T-cell (primary cell): ENCODE measurements at places on chromosomes 6 and 20.

DNA sequence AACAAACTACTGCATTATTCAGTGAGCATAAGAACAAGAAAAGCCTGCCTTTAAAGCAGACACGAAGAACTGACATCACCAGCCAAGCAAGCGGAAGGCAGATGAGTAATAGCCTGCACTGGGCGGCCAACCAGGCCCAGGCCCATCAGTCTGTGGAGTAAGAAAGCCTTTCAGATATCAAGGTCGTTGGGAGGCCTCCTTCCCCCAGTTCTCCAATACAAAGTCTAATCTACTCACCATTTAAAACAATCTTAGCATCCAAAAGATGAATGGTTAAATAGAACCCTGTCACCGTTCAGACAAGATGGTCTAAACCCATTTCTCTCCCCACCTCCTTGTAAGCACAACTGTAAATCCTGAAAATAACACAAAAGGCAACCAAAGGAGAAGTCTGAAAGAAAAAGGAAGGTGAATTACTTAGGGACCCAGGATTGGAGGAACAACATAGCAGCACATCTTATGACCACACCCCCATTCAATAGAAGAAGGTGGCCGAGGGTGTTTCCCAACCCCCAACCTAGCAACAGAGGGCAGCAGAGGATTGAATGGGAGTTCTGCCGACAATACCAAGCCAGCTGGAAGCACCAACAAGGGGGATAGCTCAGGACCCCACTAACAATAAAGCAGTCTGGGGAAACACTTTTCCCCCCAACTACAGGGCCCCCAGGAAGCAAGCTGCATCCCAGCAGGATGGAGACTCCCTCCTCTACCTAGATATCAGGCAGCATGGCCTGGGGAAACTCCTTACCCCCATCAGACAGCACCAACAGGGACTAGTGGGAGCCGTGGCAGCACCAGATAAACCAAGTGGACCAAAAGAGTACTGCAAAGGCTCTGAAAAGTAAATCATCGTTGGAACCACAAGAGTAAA, 67.9 kb downstream of the ZHX3 start:
- no peak for DNase-seq

DNA sequence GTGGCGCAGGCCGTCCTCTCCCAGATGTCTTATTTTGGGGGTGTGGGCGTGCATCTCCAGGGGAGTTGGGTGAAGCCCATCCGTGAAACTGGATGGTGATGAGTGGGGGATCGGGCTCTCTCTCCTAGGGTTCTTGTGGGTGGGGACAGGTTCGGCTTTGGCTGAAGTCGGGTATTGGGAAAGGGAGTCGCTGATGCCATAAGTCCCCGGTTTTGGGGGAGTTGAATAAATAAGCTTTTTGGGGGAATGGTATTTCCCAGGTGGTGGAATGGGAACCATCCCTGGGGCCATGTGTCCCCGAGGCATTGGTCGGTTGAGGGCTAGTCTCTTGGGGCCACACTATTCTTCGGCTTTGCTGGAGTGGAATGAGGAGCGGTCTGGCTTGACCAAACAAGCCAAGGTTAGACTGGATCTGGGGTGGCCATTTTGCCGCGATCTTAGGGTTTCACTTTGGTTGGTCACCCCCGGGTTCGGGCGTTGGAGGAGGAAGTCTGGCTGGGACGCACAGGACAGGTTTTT, 481 bp downstream of the ZNF133 start:
- DNase-seq, result no peak

GRCh38 chr6:7974938-7975763, 64.6 kb upstream of the TXNDC5 start:
- DNase-seq, result no peak

DNA sequence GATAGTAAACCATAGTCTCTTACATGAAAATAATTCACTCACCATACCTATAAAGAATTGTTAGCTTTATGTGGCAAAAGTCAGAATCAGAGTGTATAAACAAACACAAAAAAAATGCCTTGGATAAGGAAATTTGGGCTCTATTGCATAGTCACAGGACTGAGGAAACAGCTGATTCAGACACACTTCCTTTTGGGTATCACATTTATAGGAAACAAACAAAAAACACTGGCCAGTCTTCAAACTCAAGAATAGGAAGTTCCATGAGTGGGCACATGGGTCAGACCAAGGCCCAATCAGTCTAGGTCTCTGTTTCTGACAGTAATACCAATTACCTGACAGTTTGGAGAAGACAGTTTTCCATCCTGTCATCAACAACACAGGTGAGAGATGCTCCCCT, 8.0 kb downstream of the SLC18B1 start:
- no peak for DNase-seq

- DNase-seq, result no peak
Observed at GRCh38 chr6:13413900-13414555, 73.4 kb downstream of the GFOD1 start.

- DNase-seq, result no peak
Observed at GRCh38 chr6:155115893-155116570, 120.9 kb downstream of the TIAM2 start.

DNA sequence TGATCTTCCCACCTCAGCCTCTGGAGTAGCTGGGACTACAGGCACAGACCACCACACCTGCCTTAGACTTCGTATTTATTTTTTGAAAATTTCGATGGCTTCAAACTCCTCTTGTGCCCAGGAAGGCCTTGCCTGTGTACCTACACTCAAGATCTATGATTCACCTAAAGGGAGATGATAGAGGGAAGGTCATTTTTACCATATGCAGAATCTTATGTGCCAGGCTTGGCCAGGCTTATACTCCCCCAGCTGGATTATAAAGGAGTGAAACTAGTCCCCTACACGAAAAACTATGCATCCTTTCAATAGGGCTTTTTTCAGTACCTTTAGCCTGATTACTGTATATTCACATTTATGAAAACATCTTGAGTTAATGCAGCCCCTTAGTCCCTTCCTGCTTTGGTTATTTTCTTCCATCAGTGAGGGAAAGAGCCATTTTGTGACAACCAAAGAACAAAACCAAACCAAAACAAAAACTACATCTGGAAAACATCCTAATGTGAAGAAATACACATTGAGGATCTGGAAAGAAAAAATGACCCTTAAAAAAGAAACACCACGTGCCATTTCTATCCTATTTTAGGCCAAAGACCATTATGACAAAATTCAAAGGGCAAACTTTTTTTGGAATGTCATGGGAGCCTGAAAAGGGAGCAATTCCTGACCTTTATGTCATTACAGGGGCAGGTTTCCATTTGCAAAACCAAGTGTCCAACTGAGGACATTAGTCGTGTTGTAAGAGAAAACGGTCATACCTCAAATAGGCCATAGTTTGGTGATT, 34.7 kb downstream of the RIPOR2 start:
- DNase-seq, result no peak

DNA sequence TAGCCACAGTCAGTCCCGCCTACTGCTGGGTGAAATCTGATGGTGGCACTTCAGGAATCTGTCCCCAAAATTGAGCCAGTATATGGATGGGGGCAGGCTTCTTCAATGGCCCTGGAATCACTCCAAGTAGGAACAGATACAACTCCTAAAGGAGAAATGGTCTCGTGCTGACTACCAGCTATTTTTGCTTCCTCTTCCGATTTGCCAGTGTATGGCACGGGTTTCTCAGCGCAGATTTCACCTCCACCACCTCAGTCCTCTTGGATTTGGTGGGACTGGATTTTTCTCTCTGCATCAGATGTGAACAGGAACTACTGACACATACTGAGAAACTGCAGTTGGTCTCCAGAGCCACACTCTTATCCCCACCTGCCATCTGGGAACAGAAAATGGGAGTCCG, 27.2 kb downstream of the PNPLA1 start:
- DNase-seq, result no peak

DNA sequence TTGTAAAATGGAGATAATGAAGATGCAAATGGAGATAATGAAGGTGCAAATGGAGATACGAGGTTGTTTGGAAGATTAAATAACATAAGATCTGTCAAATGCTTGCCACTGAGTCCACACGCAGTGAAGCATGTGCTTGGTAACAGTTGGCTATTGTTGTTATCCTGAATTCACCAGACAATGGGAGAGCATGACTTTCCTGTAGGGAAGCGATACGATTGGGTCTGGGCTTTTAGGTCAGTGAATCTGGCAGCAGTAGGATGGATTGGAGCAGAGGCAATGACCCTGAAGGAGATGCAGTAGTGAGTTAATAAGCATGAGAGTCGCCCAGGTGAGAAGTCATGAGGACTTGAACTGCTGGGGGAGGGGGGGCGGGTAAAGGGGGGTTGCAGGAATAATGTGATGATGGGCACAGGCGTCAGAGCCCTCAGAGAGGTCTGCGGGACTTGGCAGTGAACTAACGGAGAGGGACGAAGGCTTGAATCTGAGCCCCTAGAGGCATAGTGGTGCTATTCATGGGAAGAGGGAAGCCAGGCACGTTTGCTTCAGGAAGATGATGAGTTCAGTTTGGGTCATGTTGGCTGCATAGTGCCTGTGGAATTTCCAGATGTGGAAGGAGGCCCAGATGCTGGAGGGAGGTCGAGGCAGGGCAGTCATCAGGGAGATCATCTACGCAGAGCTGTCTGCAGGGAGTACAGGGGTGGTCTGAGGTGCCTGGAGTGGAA, 55.4 kb downstream of the ZDHHC14 start:
- DNase-seq, result no peak

DNA sequence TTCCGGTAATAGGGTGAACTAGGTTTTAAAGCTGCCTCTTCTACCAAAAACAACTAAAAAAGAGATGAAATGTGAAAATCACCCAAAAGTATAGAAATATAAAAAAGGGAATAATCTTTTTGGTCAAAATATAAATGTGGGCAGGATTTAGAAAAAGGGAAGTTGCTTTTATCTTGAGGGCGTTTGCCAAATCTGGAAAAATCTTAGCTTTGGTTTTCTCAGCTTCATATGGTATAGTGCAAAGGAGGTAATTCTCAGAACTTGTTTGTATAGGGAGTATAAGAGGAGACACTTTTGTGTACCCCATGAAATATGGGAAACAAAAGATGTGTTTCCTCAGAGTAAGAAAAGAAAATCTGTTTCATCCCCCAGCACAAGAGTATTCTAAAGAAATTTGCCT, 54.2 kb upstream of the TRIM26 start:
- DNase-seq, result no peak

DNA sequence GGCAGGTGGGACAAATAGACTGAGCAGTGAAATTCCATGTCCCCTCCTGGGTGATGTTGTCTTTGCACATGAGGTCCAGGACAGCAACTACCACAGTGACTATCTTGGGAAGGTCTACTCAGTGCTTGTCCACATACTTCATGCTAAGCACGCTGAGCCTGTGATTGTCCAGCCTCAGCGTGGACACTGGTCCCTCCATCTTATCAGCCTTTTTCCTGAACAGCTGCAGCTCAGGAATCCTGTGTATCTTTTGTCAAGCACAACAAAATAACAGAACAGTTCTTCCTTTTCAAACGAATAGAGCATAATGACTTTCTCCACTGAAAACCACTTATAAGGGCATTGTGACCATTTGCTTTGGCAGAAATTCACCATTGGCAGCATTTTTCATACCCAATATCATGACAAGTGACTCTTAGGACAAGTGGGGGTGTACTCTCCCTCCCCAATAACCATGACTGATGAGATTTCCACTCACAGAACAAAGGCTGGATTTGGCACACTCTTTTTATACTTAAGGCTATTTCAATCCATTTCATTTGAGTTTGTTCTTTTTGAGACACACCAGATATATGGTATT, 90.3 kb downstream of the FYN start:
- no peak for DNase-seq

GRCh38 chr6:169225887-169226286, 27.8 kb downstream of the THBS2 start:
- DNase-seq, result no peak

DNA sequence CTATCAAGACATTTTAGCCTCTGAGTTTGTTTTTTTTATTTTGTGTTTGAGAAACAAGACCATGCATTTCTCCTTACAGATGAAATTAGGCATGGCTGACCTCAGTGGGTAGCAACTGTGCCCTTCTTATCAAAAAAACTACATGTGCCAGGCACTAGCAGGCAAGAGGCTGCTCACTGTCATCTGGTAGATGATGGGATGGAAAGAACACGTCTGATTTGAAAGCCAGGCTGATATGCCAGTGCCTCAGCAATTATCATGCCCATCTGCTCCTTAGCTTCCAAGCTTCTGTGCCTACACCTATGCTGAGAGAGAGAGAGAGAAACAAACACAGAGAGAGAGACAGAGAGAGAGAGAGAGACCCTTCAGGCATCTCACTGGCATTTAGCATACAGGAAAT, 149.9 kb downstream of the C6orf118 start:
- no peak for DNase-seq

DNA sequence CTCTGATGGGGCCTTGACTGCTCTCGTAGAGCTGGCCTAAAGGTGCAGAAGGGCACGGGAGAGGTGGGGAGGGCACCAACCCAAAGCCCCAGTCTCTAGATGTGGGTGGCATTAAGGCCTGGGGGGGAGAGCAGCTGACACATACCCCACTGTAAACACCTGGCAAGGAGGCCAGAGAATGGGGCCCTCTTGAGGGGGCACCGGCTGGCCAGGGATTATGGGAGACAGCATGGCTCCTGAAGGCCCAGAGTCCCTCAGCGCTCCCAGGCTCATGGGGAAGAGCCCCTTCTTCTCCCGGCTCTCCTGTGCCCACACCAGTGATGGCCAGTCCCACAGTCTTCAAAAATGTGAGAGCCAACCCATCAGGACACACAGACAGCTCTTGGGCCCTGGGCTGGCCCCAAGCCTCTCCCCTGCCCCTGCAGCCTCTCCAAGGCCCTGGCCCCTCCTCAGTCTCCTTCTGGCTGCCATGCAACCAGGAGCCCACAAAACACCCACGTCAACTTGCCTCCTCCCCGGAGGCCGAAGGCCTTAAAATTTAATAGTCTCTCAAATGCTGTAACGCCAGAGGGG, 58.2 kb upstream of the FOXP4 start:
- no peak for DNase-seq

GRCh38 chr20:38599410-38599882, 2.2 kb upstream of the ARHGAP40 start:
- no peak for DNase-seq

- no peak for DNase-seq
Observed at GRCh38 chr6:151647976-151648639, 154.3 kb downstream of the CCDC170 start.

- DNase-seq, result no peak
Observed at GRCh38 chr20:57166568-57167291, 99.7 kb downstream of the BMP7 start.

DNA sequence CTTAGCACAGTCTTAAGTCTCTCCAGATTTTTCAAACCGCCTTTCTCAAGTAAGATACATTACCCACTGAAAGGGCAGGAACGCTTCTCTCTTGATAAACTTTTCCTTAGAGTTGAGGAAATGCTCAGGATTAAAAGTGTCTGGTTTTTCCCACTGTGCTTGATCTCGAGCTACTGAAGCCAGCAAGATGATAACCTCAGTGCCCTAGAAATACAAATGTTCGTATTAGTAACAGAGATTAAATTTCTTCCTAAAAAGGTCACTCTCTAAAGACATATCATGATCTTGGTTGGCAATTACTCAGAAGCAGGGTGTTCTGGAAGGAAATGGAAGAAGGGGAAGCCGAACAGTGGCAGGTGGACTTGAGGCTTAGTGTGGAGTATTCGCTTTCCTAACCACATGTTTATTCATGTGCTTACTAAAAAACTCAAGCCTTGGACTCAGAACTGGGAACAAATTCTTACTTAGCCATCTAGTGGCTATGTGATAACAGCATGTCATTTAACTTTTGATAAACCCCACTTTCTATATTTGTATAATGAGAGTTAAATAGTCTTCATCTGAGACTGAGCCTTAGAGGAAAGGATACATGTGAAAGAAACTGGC, 20.1 kb downstream of the C6orf141 start:
- DNase-seq, result no peak

- no peak for DNase-seq
Observed at GRCh38 chr20:59587570-59587969, 16.8 kb upstream of the PHACTR3 start.

GRCh38 chr6:146335336-146335735, 208.3 kb upstream of the RAB32 start:
- DNase-seq, result no peak

- no peak for DNase-seq
Observed at GRCh38 chr20:3047486-3048419, 1.9 kb downstream of the MRPS26 start.
